Inflammatory macrophage (primary cell): ENCODE measurements at places on chromosomes 7 and 10.

DNA sequence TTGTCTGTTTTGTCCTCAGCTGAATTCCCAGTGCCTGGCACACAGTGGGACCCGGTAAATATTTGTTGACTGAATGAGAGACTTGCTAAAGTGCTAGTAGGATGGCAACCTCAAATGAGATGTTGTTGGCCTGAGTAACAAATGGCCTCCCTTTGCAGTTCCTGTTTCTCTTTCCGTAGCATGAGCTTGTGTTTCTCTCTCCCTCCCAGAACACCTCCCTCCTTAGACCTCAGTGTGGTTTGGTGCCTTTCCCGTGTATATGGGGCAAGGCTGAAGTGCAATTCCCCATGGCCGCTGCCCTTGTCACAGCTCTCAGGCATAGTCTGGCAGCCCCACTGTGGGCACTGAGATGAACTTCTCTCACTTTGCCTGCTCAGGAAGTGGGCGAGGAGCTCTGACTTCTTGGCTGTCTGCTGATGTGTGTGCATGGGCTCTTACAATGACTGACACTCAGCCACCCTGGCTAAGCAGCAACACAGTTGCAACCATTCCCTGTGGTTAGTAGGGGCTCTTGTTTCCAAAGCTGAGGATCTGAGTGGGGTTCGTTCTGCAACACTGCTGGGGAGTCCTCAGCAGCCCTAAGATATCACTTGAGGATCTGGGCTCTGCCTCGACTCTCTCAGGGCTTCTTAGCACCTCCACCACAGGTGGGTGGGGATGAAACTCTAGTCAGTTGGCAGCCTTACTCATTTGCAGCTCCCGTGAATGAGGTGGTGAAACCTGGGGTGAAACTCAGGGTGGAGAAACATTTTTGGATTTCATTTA is 136.1 kb downstream of the ICA1 start:
- DNase-seq = peak; percentile 75

GRCh38 chr10:129755621-129756020 is 208.5 kb downstream of the EBF3 start:
- no peak for DNase-seq

GRCh38 chr10:103072276-103072675 is 120.8 kb downstream of the NT5C2 start:
- DNase-seq = no peak

DNA sequence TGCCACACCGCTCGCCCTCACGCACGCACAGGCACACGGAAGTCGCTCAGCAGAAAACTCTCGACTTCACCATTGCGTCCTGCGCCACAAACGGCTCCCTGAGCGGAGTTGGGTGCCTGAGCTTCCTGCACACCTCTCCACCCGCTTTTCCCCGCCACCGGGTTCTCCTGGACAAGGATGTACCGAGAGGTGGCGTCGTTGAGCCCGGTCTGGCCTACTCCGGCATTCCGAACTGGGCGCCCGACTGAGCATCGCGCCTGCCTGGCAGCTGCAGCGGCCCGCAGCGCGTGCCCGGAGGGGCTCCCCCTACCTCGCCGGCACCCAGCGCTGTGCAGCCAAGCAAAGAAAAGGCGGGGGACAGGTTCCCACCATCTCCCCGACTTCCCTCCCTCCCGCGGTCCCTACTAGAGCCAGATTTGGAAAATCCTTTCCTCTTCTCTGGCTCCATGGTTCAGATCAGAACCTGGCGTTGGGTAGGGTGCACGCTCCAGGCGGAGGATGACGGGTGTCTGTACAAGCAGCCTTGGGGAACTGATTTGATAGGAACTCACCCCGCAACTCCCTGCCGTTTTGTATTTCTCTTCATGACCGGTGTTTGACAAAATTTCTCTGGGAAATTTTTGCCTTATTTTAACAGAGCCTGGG is 1.7 kb downstream of the SORCS3 start:
- DNase-seq = no peak

GRCh38 chr7:55504967-55505658 is 67.2 kb downstream of the VOPP1 start:
- DNase-seq = no peak

DNA sequence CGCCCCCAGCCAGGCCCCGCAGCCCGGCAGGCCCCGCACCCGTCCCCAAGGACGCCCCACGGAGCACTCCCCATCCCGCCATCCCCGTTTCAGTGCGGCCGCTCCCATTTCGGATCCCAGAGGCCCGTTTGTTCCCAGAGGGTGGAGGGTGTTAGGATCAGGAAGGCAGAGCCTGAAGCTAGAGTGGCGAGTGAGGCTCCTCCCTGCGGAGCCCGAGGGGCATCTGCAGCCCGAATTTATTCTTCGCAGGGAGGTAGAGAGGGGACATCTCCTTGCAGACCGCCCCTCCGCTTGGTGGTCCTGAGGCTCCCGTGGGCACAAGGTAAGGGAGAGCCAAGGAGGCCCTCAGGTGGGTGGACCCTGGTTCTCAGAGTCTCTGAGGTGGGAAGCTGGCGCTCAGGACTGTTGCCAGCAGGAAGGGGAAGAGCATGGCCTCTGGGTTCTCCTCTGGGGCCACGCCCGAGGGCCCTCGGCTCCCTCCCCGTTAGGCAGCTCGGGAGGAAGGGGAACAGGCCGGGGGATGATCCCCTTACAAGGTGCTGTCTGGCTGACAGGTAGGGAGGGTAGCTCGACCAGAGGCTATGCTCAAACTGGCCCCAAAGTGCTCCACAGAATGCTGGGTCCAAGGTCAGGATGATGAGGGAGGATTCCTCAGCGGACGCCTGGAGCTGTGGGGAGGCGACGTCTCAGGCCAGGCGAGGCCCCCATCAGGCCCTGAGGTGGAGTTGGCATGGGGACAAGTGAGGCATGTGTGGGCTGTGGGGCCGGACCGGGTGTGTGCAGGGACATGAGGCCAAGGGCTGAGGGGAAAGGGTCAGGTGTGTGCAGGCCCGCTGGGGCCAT is 17.4 kb downstream of the POLL start:
- DNase-seq = peak; percentile 37

GRCh38 chr7:137986252-137987017 is 15.5 kb downstream of the CREB3L2 start:
- DNase-seq = no peak

GRCh38 chr7:90262438-90262837 is 17.5 kb downstream of the CFAP69 start:
- peak; percentile 51 for DNase-seq
